SHP77 treated with DMSO at 0.1 percent for 48 hours (cell line): ENCODE measurements at places on chromosomes 2 and 18.

- no peak for DNase-seq
Measured at GRCh38 chr2:153474876-153475435, 3.6 kb downstream of the RPRM start.

DNA sequence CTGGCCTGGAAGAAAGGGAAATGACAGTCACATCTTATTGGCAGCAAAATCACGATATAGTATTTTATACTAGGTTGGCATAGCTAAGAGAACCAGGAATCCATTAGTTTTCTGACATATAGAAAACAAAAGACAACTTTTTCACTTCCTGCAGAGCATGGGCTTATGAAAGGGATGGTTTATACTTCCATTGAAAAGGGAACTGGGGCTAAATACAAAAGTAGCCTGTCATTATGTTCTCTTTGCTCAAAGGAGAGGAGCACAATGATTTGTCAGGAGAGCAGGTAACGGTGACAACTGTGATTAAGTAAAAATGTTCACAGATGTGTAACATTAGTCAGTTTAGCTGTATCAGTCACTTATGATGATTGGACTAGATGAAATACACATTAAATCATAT is 46.4 kb downstream of the SLC25A12 start:
- DNase-seq = no peak

DNA sequence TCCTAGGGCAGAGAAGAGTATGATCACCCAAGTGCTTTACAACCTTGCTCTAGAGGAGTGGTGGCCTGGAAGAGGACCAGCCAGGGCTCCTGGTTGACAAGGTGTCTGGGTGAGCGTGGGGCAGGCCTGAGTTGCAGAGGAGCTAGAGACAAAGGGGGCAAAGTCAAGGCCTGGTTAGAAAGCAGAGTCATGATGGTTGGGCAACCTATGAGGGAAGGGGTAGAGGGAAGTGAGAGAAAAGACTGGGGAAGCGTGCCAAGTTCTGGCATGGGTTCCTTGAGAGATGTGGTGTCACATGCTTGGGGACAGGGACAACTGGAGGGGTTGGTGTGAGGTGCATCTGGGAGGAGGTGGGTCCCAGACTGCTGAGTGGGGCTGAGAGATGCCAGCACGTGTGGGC is 13.5 kb downstream of the ZFP36L2 start:
- DNase-seq = no peak

DNA sequence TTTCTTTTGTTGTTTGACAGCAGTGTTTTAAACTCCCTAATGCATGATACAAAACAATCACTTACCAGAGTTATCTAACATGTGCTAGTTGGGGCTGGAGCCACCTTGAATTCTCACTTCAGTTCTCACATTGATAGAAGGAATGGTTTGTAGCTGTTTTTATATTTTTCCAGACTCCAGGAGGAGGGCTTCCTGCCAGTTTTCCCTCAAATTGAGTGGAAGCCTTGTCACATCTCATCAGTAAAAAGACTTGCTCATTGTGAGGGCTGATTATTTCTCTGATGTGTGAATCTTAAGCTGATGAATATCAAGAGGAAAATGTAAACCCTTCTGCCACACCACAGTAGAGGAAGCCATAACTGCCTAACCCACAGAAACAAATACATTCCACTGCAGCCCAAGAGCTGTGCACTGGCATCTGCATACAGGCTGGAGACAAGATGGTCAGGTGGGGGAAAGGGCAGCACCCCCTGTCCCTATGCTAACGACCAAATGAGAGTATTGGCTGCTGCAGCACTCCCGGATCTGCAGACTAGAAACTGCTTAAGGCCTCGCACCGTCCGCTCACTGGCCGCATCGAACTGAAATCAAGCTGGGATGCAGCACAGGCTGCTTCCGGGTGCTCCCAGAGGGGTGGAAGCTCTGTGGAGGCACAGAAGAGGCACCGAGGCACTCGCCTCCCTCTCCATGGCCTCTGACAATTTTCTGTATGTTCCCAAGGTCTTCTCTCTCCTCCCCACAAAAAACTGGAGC is 73.7 kb upstream of the TPO start:
- no peak for DNase-seq

DNA sequence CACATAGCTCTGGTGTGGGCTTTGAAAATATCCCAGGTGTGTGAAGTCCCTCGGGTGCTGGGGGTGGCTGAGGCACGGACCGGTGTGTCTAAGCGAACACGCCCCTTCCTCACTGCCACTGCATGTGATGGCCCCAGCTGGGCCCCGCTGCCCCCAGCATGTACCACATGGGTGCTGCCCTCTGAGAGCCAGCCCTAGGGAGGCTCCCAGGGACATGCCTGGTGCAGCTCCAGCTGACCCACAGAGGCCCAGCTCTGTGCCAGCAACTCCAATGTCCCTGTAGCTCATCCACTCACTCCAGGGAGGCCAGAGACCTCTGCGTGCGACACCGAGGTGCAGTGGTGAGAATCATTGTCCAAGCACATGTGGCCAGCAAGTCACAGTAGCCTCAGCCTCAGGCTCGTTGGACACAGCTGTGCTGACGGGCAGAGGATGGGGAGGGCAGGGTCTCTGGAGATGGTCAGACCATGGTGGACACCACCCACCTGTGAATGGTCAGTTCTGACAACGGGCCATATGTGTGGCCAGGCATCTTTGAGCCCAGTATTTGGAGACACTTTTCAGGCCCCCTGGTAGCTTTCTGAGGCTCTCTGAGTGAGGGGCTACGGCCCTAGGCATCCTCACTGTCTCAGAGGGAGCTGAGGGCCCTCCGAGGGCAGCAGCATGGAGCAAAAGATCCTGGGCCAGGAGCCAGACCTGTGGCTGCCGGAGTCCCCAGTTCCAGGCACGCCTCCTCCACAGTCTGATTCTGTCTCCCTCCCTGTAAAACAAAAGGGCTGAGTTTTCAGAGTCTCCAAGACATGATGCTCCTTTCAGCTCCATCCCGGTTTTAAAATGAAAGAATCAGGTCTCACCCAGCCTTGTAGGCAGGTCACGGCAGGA is 220.7 kb downstream of the NDUFA10 start:
- no peak for DNase-seq

DNA sequence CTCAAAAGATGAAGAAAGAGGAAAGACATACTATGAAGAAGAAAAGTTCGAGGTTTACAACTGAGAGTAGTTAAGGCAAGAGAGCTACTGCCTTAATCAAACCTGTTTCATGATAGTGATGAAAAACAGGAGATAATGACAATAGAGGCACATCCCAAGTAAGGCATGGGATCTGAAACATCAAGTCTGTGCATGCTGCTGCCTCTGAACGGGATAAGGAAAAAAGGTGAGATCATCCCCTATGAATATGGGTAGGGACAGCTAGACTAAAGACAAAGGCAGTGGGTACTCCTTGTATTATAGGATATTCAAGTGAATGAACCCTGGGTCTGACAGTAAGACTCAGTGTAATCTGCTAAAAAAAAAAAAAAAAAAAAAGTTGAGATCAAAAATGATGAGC is 3.0 kb downstream of the EXOC6B start:
- DNase-seq = no peak

DNA sequence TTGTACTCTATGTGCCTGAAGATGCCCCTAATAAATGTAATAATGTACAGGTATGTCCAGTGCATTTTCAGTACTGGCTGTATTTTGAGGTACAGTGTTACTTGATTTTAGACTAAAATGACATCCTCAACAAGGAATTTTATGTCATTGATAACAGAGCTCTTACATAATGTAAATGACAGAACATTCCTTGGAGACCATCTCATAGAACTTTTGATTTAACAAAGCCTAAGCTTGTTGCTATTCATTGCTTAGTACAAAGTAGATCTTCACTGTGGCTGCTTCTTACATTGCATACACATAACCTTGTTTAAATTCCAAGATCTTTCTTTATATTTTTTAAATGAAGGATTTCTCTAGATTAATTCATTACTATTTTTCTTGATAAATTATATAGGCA is 24.1 kb downstream of the DYNC1I2 start:
- DNase-seq = no peak

- DNase-seq = no peak
Measured at GRCh38 chr2:67389286-67389685, 7.8 kb upstream of the ETAA1 start.

DNA sequence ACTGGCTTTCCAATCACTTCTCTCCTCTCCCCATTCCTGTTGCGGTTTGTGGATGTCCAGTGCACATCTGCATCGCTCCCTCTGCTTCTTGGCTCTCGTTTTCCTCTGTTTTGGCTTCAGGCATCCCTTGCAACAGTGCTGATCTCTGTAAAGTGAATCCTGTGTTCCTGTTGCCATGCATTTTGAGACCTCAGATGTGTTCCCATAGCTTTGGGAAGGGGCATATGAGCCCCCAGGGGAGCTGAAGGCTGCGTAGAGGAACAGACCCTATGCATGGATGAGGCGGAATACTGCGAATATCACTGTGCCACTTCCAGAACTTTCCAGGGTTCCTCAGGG is 168.4 kb upstream of the HAAO start:
- DNase-seq = no peak

DNA sequence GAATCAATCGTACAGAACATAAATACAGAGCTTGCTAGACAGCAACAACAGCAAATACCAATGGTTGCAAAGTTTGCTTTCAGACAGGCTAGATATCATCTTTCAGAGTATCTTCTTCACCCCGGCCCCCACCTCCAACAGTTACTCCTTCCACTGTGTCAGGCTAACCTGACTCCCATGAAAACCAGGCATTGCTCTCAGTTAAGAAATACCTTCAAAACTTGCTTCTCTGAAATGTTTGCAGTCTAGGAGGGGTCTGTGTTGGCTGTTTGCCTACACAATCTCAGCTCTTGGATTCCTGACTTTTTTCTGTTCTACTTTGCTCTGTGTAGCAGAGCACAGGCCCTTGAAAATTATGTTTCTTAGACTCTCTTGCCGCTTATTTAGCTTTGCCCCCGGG is 599.5 kb upstream of the SYT4 start:
- no peak for DNase-seq
